ENCODE measurements at places on chromosomes 5 and 9. TPM values are rescaled to one million over a fixed set of nuclear protein-coding genes. Genes with fewer than 3 reads are reported as not detected.

DNA sequence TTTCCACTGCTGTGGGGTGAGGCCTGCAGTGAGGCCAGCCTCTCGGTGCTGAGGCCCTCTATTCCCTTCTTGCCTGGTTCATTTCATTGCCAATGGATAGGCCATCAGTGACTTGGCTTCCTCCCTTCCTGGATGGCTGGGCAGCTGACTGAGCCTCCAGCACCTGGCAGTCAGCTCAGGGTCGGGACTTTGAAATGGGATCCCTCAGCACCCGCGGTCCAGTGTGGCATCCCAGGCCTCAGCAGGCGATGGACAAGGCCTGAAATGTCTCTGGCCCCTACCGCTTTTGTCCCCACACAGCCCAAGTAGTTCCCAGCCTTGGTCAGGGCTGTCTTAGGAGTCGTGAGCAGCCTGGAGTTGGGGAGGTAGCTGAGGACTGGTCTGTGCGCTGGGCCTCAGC lies 17.2 kb downstream of the NDST1 start:
- DNase-seq, result no peak

CAMK2A gene
- 2.5 TPM for polyA plus RNA-seq

WNT8A gene
- 0.27 TPM for polyA plus RNA-seq

DNA sequence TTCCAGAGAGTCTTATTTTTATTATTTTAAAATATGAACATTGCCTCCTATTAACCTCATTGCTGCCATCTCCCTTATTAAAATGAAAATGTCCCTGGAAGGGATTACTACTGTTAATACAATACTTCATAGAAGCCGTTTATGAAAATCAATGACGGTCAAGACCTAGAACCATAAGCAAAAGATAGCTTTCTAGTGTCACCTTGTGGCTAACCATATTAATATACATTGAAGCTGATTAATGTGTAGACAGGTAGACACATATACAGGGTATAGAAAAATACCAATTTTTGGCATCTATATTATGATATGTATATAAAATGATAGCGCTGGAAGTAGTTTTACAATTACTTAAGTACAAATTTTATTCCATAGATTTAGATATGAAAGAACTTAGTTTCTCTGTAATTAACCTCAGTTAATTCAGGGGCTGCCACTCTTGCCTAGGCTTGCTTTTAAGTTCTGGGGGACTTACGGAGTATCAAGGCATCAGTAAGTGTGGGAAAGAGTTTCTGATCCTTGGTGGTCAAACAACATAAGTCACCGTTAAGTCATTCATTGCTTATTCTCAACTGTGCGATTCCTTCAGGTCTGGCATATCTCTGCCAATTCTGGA lies 2.5 kb upstream of the YTHDC2 start:
- no peak for DNase-seq

GRCh38 chr5:119315516-119315949 lies 40.3 kb upstream of the TNFAIP8 start:
- no peak for DNase-seq

SLC35D2 gene
- 38.3 TPM for polyA plus RNA-seq

- DNase-seq, result no peak
Measured at GRCh38 chr5:141084487-141084989, 9.9 kb upstream of the PCDHB2 start.

DNA sequence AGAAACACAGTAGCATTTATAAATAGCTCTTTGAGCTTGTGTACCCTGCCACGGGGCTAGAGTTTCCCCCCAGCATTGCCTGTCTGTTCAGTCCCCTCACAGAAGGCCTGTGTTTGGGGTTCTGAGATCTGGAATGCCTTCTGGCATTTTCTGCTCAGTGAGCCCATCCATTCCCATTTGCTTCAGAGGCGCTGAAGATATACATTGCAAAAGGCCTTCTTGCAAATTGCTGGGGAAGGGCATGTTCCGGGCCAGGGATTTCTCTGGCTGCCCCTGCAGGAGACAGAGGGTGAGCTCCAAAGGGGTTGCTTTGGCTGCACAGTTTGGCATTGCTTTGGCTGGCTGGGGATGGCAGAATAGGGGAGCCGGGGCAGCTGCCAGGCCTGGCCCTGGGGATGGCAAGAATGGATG lies 308.4 kb downstream of the MSX2 start:
- DNase-seq, result no peak

DNA sequence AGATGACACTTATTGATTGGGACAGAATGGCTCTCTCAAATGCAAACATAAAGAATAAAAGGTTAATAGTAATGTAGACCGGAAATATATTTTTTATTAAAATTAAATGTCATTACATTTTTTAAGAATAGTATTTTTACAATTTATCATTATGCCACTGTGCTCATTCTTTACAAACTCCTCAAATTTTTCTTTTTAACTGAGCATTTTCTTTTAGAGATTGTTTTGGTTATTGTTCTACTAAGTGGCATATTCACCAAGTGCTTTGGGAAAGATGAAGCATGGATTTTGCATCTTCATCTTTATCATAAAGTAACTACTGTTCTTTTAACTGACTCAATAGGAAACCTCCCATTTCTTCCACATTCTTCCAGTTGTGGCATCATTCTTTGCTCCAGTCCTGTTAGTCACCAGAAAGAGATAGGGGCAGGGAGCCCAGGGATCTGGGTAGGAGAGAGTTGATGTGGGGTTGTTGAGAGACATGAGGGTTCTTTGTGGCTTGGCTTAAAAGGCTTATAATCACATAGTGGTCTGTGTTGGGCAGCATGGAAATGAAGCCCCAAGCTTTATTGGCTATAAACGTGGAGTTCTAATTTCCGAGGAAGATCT lies 69.8 kb downstream of the SYK start:
- no peak for DNase-seq

DNA sequence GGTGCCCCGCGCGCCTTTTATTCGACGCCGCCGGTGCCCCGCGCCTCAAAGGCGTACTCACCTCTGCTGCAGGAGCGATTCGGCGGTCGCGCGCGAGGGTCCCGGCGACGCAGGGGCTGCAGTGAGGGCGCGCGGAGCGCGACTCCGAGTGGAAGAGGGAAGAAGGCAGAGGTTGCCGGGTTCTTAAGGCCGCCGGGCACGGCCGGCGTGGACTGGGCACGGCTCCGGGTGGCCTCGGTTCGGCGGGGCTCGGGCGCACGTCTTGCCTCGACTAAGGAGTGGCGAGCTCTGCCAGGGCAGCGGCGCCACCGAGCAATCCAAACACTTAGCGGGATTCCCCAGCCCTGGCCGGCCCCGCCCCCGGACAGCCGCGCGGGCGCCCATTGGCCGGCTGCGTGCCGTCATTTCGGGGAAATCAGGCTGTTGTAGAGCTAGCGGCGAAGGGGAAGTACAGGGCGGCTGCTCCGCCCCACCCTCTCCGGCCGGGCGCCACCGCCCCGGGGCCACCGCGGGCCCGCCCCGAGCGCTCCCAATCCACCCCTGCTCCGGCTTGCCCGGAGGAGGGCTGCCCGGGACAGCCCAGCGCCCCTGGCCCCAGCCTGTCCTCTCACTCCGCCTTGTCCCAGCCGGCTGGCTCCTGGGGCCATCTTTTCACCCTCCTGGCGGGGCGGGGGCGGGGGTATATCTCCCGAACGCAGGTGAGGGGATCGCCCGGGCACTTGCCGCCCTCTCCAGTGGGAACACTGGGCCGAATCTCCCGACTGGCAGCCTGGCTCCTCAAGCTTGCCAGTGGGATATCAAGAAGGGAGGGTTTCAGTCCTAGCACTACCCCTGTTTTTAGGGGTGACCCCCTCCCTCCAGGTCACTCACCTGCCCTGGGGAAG lies at the start of gene IRF1:
TSS of gene IRF1 (minus strand) at position 290 of the 884 bp plus-strand sequence. CDS start 1,295 bp downstream, outside the sequence.
- peak; percentile 86 for DNase-seq

DNA sequence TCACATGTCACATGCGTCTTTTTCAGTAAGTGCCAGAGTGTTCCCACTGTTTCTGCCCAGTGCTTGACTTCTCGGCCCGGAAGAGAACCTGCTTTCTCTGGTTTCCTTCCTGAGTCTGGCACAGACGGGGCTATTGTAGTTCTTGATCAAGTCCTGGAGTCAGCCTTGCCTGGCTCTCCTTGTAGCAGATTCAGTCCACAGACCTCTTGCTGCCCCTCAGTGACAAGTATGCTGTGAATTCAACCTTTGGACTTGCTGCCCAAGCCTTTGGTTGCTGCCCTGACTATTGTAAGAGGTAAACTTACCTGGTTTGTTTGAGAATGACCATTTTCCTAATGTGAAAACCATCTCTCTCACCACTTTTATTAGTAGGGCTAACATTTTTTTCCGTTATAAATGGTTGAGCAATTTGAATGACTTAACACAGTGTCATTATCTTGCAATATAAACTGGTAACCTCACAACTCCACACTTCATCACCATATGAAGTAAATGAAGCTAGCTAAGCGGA lies 24.7 kb downstream of the ZBTB34 start:
- DNase-seq, result no peak

DNA sequence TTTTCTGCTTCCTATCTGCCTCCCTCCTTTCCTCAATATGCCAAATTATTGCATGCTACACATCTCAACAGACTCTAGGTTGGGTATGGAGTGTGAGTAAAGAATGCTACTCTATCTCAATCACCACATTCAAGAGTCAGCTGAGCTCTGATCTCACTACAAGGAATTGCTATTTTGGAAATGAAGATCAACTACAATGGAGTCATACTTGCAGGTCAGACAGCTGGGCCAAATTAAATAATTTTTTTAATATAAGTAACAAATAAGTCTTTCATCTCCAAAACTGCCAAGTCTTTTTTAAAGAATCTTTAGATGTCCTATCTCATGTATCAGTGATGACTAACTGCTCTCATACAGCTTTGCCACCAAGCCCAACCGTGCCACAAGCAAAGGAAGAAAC lies 64.0 kb downstream of the DEPDC1B start:
- DNase-seq, result no peak

LAMC3 gene
- polyA plus RNA-seq, result 18.3 TPM

CAST gene
- polyA plus RNA-seq, result 185 TPM

DNA sequence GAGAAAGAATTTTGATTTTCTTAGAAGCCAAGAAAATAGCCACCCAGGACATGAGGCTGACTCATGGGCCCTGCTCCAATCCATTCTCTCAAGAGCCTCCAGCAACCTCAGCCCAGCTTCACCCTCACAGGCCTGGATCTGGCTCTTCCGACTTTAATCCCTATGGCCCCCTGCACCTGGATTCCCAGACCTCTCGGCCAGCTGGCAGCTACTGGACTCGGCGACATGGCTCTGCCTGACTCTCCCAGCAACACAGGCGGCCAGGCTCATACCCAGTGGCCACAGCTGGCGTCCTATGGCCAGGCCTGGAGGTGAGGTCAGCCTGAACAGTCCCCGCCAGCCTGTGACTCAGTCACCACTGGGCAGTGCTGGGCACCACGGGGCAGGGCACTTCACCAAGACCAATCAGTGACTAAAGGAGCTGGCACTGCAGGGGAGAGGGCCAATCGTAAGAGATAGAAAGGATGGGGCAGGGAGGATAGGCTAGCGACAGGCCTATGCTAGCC lies 6.2 kb upstream of the PDLIM4 start:
- no peak for DNase-seq

GRCh38 chr9:33354651-33355211 lies 47.6 kb downstream of the AQP7 start:
- DNase-seq, result no peak

DNA sequence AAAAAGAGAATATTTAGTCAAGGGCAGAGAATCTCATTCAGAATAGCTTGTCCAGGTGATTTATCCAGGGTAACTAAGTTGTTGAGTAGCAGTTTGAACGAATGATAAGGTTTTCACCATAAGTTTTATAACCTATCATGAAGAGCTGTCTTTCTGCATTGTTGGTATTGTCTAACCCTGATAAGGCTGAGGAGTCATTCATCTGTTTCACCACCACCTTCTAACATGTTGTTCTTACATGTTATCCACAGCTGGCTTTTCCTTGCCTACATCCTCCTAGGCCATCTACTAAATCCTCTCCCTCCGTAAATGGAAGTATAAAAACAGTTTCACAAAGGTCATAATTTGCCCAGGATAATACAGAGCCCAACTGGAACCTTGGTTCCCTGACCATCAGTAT lies 24.1 kb downstream of the ZNF462 start:
- DNase-seq, result no peak

- no peak for DNase-seq
Measured at GRCh38 chr9:121612511-121612998, 38.9 kb upstream of the DAB2IP start.

- DNase-seq, result no peak
Measured at GRCh38 chr5:26482810-26483375, 555.5 kb downstream of the CDH9 start.

GRCh38 chr9:127279717-127280285 lies 15.2 kb downstream of the GARNL3 start:
- no peak for DNase-seq

GRCh38 chr9:33297432-33297831 lies 7.1 kb downstream of the NFX1 start:
- DNase-seq, result no peak

RAPGEF1 gene
- polyA plus RNA-seq, result 41.3 TPM

DNA sequence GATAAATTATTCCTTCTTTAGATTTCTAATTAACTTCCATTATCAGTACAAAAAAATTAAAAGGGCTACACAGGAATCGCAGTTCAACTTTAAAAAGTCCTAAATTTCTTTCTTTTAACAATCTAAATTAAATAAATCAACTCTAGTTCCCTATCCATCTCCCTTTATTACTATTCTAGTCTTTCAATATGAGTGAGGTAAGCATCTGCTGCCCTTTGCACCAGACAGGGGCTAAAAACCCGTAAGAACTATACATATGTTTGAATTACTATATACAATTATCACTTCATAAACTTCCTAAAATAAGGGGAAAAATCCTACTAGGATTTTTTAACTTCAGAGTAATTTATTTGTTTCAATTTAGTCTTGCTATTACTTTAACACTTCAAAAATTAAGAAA lies 145.6 kb downstream of the SSBP2 start:
- no peak for DNase-seq

- DNase-seq, result no peak
Measured at GRCh38 chr9:100111235-100111634, 12.2 kb downstream of the INVS start.

DNA sequence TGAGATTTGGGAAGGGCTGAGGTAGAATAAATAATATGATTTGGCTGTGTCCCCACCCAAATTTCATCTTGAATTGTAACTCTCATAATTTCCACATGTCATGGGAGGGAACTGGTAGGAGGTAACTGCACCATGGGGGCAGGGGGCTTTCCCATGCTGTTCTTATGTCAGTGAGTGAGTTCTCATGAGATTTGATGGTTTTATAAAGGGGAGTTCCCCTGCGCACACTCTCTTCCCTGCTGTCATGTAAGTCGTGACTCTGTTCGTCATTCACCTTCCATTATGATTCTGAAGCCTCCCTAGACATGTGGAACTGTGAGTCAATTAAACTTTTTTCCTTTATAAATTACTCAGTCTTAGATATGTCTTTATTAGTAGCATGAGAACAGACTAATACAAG lies 115.5 kb upstream of the STARD4 start:
- no peak for DNase-seq

DNA sequence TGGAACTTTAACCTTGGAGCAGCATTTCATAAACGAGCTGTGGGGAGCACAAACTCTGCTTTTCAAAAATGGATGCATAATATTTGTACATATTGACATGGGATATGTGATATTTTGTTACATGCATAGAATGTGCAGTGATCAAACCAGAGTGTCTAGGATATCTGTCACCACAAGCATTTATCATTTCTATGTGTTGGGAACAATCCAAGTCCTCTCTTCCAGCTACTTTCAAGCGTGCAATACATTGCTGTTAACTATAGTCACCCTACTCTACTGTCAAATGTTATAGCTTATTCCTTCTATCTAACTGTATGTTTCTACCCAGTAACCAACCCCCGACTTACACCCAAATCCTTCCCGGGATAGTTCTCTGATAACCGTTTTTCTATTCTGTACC lies 15.0 kb upstream of the C5orf58 start:
- DNase-seq, result no peak

- no peak for DNase-seq
Measured at GRCh38 chr9:93644397-93645088, 68.2 kb downstream of the PHF2 start.

GRCh38 chr5:2683720-2684119 lies 67.8 kb downstream of the IRX2 start:
- no peak for DNase-seq

Measured in right renal cortex interstitium (tissue), 3 donors.